Esophagus mucosa (tissue), 1 donor: ENCODE measurements at places on chromosomes 7 and 10.
A peak's percentile ranks its signal among the peaks of the same experiment; 100 is the strongest.

DNA sequence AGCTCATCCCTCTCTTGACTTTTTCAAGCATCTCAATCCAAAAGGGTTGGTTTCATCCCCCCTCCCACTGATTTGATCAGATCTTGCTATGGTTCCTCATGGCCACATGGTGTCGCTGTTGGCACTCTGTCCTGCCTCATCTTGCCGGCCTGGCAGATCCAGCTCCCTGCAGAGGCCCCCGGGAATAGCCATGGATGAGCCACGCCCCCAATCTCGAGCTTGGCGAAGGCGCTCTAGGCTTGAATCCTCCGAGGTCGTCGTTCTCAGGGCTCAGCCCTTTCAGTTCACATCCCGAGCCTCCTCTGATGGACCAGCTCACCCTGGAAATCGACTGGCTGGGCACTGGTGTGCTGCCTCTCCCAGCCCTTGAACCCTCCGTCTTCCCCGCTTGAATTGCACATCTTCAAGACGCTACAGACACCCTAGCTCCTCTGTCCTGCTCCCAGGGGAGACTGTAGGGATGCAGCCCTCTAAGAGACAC is 628.7 kb downstream of the TYW1 start:
- peak; percentile 49 for ATAC-seq

DNA sequence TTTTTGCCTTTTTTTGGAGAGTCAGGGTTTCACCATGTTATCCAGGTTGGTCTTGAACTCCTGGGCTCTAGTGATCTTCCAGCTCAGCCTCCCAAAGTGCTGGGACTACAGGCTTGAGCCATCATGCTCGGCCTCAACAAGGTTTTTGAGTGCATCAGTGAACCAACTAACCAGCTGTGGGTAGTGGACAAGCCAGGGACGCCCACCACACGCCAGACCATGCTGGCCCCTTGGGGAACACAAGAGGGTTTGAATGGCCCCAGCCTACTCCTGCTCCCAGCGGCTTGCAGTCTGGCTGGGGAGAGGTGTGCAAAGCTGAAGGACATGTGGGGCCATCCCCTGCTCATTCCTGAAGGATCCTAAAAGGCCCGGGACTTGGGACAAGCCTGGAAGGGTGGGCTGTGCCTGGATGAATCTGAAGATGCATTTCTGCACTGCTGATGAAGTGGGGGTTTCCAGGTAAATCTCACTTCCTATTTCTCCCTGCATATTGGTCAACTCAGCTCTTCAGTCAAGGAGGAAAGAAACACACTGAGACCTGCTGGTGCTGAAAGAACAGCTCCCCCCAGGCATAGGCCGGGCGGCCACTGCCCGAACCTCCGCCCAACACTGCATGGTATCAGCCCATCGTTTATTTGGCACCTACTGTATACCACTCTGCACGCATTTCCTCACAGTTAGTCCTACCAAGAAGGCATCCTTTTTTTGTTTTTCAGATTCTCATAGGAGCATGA is 6.9 kb downstream of the MMD2 start:
- ATAC-seq, result no peak

- no peak for ATAC-seq
Observed at GRCh38 chr7:68963552-68963951, 634.7 kb upstream of the AUTS2 start.

DNA sequence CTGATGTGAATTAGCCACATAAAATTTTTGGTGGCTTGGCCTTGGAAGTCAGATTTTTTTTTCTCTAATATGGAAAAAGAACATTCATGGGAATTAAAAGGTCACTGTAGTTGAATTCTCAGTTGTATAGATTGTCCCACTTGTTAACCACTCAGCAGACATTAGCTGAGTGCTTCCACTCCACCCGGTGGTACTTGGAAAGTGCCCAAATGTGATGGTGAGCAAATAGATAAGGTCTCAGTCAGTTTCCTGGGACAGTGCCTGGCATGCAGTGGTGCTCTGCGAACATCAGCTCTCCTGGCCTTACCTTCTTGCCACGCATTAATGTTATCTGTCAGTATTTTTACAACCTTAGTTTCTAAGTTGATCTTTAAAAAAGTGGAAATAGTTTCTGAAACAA is 1.4 kb downstream of the ATP5F1C start:
- ATAC-seq, result no peak

- peak; percentile 69 for ATAC-seq
Observed at GRCh38 chr7:82382276-82382675, 61.3 kb downstream of the CACNA2D1 start.

GRCh38 chr7:131753620-131754222 is 197.3 kb upstream of the PODXL start:
- ATAC-seq, result no peak

DNA sequence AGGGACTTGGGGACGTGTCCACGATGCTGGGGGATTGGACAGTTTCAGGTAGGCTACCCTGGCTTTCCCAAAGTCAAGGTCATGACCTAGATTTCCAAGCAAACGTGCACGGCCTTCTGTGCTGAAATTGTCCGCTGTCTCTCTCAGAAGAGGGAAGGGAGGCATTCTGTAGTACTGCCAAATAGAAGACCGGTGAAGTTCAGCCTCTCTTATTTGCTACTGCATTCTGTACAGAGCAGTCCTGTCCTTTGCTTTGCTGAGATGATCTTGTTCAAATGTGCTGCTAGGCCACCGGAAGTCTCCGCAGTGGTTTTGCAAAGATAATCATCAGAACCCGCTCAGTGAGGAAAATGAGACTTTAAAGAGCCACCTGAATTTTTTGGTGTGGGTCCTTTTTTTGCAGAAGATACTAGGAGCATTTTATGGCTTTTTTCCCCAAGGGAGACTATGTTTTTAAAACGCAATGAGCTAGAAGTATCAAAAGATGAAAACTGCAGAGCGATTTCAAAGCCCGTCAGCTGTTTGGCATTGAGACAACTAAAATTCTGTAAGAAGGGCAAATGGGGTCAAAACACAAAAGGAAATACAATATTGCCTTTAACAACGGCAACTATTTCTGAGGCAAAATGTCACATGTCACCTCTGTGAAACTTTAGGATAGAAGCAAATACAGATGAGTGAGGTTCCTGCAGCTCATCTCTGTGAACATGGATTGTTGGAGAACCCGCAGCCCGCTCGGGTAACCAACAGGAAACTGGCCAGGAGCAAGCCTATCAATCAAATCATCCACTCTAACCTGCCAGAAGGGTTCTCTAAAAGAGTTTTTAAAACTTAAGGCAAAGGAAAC is 1.3 kb upstream of the NMT2 start:
- ATAC-seq, result no peak

DNA sequence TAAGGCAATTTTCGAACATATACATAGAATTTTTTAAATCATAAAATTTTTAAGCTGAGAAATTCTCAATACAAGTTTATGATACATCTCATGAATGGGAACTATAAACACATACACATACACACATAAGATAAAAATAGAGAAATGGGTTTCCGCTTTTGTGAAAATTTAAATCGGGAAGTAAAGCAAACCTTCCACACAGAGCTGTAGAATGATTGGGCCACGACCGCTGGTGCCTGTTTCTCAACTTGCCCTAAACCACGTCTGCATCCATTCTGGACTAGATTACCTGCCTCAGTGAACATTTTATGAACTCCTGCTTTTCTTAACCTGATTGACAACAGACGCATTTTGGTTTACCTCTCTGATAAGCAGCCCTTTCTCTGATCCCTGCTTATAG is 264.4 kb downstream of the SKAP2 start:
- ATAC-seq, result no peak

DNA sequence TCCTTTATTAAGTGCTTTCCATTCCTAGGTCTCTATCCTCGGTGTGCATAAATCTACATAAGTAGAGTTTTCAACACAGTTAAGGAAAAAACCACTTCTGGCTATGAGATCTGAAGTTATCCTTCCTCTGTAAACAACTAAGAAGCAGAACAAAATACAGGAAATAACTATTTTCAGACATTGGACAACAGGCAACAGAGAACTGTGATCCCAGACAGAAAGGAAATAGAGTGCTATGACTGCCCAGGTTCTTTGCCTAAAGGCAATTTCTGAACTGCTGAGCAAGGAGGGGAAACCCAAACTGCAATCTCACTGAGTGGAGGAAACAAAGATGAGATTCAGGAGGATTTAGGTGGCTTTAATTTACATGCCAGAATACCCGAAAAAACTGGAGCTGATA is 285.4 kb downstream of the SNX13 start:
- no peak for ATAC-seq

DNA sequence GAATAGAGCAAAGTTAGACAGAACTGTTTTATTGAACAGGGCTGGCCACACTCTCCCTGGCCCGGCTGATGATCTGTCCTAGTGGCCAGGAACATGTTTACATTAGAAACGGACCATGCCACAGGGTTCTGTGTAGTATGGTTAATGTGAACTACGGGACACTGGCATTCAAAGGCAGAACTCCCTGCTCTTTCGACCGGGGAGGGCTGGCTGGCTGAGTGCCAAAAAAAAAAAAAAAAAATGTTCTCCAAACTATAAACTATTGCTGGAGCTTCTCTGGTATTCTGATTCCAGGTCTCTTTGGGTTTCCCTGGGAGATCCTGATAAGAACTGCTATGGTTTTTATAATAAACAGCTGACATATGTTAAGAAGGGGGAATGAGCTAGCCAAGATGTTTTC is 1262.6 kb upstream of the SORCS1 start:
- ATAC-seq, result no peak

DNA sequence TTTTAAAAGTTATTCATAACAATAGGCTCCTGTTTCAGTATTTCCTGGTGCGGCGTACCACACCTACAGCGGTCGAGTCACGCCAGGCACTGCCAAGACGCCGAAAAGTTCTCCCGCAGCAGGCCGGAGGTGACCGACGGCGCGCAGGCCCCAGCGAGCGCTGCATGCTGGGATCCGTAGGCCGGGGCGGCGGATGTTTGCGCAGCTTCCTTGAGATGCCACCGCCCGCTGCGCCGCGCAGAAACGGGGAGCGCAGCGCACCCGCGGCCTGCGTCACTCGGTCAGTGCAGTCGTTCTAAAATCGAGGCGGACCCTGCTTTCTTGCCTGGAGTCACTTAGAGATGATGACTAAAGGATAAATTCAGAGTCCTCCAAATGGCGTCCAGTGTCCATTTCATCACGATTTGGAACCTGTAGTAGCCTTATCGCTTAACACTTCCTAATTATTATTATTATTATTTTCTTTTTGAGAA is 1.3 kb upstream of the KIF11 start:
- peak; percentile 92 for ATAC-seq

GRCh38 chr7:114083166-114084001 is 164.6 kb upstream of the PPP1R3A start:
- no peak for ATAC-seq

DNA sequence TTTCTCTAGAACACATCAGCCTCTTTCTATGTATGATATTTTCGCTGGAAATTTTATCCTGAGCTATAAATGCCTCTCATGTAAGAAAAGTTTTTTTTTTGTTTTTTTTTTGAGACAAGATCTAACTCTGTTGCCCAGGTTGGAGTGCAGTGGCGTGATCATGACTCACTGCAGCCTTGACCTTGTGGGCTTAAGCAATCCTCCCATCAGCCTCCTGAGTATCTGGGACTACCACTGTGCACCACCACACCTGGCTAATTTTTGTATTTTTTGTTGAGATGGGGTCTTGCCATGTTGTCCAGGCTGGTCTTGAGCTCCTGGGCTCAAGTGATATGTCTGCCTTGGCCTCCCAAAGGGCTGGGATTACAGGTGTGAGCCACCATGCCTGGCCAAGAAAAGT is 80.4 kb downstream of the ADK start:
- ATAC-seq, result no peak

DNA sequence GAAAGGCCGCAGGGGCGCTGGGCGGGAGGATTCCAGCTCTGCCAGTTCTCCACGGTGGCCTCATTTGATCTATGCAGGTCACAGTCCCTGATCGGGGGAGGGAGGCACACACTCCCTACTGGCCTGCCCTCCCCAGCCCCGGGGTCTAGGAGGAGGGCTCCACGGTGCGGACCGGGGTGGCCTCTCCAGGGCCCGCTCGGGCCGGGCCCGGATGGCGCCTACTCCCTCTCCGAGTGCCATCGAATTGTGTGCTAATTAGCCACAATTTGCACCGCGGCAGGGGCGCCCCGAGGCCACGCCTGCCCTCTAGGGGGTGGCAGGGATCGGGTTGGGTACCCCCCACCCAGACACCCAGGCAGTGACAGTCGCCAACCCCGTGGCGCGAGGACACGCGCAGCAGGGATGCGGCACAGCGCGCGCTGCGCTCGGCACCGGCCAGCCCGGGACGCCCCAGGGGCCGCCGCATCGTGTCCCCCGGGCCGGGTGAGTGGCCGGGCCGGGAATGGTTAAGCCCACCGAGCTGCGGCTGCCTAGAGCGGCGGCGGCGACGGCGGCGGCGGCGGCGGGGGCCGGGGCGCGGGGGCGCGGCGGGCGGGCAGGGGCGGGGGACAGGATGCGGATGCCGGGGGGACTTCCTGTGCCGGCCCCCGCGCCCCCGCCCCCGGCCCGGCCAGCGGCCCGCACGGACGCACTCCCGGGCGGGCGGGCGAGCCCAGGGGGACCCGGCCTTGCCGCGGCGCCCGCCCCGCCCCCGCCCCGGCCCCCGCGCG is at the start of gene ZNF853:
ZNF853 (plus strand) TSS at position 658 of the 770 bp plus-strand sequence. CDS start 565 bp downstream, outside the sequence.
- ATAC-seq, result peak; percentile 47

GRCh38 chr10:31602541-31603234 is 283.7 kb downstream of the ZEB1 start:
- ATAC-seq, result peak; percentile 44

DNA sequence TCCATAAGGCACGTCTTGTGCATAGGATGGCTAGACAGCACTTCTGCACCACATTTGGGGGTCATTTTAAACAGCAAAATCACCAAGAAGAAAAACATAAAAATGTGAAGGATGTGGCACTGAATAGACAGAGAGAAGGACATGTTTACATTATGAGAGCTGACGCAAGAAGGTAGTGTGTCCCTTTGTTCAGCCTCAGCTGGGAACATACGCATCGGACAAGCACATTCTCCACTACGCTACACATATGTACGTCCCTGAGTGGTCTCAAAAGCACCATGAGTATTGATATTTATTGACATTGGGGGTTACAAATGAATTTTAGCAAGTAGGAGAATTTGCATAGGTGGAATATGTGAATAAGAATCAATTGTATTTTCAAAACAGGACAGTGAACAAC is 20.2 kb downstream of the DDC start:
- no peak for ATAC-seq

- no peak for ATAC-seq
Observed at GRCh38 chr7:1323178-1324027, 90.7 kb downstream of the UNCX start.

DNA sequence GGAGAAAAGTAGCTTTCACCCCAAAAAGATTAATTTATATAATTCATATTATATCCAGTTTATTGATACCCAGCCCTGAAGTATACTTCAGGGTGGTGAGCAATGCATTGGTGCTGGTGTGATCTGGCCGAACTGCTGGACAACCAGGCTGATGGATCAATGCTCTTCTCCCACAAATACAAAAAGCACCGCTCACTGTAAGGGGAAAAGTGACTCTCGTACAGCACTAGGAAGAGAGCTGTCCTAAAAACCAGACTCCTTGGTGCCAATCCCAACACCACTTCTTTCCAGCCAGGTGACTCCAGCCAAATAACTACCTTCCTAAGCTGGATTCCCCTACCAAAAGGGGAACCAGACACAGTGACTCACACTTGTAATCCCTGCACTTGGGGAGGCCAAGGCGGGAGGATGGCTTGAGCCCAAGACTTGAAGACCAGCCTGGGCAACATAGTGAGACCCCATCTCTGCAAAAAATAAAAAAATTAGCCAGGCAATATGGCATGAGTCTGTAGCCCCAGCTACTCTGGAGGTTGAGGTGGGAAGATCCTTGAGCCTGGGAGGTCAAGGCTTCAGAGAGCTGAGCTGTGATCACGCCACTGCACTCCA is 13.1 kb upstream of the TNPO3 start:
- no peak for ATAC-seq

GRCh38 chr7:66015440-66016130 is 33.6 kb upstream of the GUSB start:
- no peak for ATAC-seq
